ENCODE measurements at places on chromosomes 2 and 18. TPM values are rescaled to one million over a fixed set of nuclear protein-coding genes. Genes with fewer than 3 reads are reported as not detected.

- DNase-seq, result no peak
Observed at GRCh38 chr2:164800572-164800971, 41.1 kb downstream of the COBLL1 start.

DNA sequence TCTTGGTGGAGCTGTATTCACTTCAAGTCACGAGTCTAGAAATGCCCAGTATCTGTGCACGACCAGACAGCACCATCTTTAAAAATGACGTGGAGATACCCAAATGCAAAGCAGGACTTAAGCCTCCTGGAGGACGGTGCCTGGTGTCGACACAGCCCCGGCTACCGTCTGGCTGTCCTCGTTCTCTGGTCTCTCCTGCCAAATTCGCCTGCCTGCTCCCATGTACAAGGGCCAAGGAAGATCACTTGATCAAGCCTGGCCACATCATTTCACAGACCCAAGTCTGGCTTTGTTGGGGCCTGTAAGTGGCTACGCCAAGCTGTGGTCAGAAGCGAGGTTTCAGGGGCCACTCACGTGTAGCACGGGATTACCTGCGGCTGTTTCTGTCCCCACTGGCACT lies 9.4 kb downstream of the ODC1 start:
- no peak for DNase-seq

DNA sequence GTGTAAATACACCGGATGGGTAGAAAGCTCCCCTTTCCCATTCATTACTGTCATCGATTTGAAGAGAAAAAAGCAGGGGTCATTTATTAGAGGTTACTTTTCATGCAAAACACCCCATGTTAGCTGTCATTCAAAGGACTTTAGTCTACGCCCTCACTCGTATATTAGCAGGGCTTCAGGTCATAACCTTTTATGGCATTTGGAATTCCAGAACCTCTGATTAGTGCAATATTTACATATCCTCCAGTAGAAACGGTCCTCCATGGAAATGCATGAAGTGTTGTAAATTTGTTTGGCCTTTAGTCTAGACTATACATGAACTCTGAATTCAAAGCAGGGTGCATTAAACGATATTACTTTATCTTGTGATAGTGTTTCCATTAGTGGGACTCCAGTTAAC lies 180.5 kb downstream of the ZNF516 start:
- DNase-seq, result no peak

DNA sequence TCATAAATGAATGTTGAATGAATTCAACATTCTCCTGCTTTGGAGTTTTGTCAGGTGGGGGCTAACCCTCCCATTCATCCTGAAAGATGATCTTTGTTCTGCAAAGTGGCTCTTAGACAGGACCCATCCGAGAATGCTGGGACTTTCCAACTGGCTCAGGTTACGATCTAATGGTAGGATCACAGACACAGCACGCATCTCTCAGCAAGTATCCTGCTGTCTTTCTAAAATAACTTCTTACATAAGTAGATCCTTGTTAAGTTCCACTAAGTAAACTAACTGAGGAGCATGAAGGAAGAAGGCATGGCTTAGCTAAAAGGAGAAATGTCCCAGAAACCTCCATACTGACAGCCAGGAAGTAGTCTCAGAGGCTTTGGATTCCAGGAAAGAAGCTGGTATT lies 23.7 kb downstream of the CYP27A1 start:
- DNase-seq, result no peak

DNA sequence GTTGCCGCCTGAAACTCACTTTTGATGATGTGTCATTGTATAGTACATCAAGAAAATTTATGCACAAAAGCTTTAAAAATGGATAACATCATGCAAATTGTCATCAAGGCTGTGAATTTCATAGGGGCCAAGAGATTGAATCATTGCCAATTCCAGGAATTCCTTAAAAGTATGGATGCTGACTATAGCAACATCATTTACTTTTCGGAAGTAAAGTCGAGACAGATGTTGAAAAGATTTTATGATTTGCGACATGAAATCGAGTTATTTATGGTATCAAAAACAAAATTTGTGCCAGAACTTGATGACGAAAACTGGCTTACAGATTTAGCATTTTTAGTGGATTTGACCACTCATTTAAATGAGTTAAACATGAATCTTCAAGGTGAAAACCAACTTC lies 56.3 kb downstream of the ASB1 start:
- DNase-seq, result no peak

GRCh38 chr2:8691859-8692437 lies 10.1 kb downstream of the ID2 start:
- DNase-seq, result no peak

GRCh38 chr2:129331638-129332037 lies 647.8 kb upstream of the RAB6C start:
- no peak for DNase-seq

DNA sequence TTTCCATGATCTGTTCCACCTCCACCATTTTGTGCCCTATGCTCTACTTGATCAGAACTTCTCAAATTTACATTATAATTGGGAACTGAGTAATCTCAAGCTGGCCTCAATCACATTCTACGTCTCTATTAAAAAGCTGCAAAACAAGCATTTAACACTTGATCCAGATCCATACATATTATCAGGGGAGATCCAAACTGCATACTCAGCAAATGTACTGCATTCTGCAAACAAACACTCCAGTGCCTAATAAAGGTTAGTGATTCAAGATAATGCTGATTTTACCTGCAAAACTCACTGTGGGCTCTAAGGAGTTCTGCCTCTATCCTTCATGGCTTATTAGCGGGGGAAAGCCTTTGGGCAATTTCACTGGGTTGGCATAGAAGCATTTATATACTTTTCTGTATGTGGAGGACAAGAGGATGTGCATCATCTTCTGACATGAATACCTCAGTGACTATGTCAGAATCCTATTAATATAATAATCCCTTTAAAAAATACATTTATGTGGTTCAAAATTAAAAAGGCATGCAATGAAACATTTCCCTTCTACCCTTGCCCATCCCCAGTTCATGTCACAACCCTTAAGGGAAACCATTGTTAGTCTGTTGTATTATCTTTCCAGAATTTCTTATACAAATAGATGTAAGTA lies 40.2 kb downstream of the GALNT14 start:
- DNase-seq, result no peak

GRCh38 chr2:158312981-158313380 lies 143.6 kb downstream of the CCDC148 start:
- no peak for DNase-seq

- no peak for DNase-seq
Observed at GRCh38 chr18:69659142-69659651, 258.5 kb downstream of the DOK6 start.

DNA sequence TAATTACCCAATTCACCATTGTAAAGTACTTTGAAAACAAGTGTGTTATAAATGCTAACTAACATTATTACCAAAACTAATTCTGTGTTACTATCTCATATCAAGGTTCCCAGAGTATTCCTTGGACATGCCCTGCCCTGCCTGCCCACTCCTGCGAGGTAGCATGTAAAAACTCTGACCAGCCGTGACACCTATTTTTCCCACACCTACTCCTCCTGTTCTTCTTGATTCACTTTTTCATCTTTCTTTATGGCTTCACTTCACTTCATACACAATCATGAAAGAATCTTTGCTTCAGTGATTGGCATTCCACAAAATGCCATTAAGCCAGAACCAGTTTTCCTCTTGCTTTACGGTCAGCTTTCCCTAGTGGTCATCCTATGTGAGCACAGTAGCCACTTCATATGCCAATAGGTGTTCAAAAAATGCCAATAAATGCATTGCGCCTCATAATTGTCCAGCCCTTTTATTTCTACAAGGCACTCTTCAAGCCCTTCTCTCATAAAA lies 42.6 kb upstream of the SETBP1 start:
- DNase-seq, result no peak

- no peak for DNase-seq
Observed at GRCh38 chr2:216768908-216769411, 73.6 kb upstream of the IGFBP5 start.

DNA sequence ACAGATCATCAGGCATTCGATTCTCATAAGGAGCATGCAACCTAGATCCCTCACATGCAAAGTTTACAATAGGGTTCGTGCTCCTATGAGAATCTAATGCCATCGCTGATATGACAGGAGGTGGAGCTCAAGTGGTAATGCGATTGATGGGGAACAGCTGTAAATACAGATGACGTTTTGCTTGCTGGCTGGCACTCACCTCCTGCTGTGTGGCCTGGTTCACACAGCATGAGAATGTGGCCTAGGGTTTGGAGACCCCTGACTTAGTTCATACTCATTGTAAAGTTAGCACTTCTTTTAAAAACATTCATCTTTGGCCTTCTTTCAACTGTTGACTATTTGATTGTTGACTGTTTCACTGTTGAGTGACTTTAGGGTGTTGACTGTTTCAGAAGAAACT lies 8.7 kb upstream of the CHMP1B start:
- no peak for DNase-seq

GRCh38 chr2:8427211-8427610 lies 254.6 kb upstream of the ID2 start:
- no peak for DNase-seq

- no peak for DNase-seq
Observed at GRCh38 chr18:13235421-13235831, 16.9 kb downstream of the LDLRAD4 start.

GRCh38 chr2:137002896-137003295 lies 237.6 kb downstream of the THSD7B start:
- no peak for DNase-seq

DNA sequence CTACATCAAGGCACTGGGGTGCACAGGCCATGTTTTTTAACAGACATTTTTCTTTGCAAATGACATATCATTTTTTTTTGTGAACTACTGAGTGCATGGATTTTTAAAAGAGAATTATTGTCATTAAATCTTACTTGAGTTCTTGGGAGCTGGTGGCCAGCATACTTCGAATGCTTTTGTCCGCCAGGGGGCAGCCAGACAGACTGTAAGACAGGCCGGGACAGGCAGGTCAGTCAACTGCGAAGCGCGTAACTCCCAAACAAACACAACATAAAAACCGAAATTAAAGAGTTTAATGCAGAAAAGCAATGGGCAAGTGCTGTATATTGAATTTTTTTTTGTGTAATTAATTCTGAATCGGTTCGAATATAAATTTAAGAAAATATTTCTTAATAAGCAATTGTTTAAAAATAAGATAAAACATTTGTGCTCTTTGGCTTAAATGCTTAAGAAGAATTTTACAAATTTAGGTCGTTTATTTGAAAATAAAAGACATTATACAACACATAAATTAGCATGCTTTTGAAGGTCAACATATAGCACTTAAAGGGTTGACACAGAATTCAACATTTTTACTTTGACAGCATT lies 142.2 kb upstream of the PXDN start:
- DNase-seq, result peak; percentile 68

DNA sequence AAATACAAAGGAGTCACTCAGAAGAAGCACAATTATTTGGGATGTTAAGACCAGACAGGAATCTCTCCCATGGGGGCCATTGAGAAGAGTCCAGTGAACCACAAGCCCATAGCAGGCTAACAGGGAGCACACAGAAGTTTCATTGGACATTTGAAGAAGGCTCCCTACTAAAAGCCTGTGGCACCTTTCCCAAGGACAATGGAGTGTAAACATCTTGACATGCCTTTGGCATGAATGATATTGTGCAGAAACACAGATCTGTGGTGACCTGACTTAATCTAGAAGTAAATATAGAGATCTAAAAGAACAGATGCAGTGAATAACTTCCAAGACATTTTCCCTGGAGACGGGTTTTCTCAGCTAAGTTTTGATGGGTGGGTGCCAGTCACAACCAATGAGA lies 221.5 kb downstream of the EPHA4 start:
- no peak for DNase-seq

DNA sequence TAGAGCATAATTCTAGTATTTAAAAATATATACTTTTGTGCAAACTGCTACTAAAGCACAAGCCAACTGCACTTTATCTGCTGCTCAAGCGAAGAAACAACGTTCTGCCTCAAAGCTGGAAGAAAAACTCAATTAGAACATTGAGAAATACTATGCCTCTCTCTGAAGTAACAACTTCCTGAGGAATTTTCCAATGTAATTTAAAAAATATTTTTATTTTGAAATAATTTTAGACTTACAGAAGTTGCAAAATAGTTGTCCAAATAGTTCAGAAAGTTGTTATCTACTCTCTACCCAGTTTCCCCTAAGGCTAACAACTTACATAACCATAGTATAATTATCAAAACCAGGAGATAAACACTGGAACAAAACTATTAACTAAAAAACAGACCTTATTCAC lies 12.3 kb upstream of the POLI start:
- no peak for DNase-seq

The CTNNA2 gene
- not detected for total RNA-seq

The UGT1A3 gene
- not detected for total RNA-seq

The MTX2 gene
- total RNA-seq, result 34.3 TPM

The ST8SIA3 gene
- not detected for total RNA-seq

The DUSP11 gene
- 40.4 TPM for total RNA-seq

The MORN2 gene
- 35.3 TPM for total RNA-seq

The NEDD4L gene
- total RNA-seq, result 36.0 TPM

The MOGAT1 gene
- not detected for total RNA-seq

The SP100 gene
- total RNA-seq, result 42.2 TPM

The RELCH gene
- 19.4 TPM for total RNA-seq

The DYNAP gene
- not detected for total RNA-seq

The SEMA4F gene
- total RNA-seq, result 8.1 TPM
